ENCODE measurements at places on chromosomes 12 and 14.

DNA sequence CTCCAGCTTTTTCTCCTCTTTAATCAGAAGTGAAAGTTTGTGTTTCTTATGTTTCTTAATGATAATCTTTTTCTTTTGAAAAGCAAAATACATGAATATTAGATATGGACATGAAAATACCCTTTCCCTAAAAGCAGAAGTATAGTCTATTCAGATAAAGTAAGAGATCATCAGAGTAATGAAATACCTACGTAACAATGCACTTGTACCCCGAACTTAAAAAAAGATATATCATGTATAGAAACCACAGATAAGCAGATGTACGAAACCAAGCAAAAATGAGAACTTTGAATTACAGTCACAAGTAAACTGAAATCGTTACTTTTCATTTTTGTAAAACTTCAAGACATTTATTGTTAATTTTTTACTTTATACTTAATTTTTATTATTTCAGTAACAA lies 1.5 kb upstream of the GPR65 start:
- no peak for DNase-seq

GRCh38 chr14:53848854-53849253 lies 107.8 kb downstream of the BMP4 start:
- no peak for DNase-seq

GRCh38 chr12:49092086-49092815 lies 2.4 kb downstream of the DHH start:
- peak; percentile 84 for DNase-seq

DNA sequence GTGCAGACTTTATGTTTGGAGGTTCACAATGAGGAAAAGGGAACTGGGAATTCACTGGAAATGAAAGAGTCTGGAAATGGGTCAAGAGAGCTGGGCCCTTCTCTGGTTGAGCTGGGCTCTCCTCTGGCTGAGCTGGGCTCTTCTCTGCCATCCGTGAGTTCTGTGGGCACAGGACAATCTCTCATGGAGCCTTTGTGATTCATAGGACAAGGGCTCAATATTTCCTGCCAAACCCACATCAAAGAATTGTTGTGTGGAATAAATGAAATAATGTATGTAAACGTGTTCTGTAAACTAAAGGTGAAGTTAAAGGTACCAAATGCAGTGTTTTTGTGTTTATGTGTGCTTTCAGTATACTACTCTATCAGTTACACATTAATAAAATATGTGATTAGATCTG lies 95.5 kb upstream of the OVCH1 start:
- no peak for DNase-seq

DNA sequence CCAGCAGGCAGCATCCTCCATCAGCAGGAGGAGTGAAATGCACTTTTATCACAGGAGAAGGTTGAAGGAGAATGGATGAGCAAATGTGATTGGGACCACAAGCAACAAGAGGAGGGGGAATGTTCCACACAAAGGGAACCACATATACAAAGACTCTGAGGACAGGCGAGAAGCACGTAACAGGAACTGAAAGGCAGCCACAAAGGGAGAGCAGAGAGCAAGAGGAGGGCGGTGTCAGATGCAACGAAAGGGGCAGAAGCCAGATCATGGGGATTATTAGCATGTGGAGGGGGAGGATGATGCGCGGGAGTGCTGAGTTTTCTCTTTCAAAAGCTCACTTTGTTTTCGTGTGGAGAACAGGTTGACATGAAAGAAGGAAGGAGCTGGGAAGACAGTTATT lies 241.1 kb downstream of the SPTSSA start:
- peak; percentile 29 for DNase-seq

DNA sequence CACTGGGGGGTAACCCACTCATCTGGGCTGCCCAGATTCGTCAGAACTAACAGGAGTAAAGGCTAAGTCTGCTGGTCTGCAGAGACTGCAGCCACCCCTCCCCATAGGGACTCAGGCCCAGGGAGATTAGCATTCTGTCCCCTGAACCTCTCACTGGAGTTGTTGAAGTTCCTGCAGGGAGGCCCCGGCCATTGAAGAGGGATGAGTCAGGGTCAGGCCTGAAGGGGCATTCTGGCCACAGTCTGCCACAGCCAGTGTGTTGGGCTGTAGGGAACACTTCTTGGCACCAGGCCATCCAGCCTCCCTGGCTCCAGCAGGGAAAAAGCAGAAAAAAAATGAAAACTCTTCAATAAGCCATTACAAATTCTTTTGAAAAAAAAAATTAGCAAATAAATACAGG lies 35.3 kb downstream of the KLRK1 start:
- no peak for DNase-seq

DNA sequence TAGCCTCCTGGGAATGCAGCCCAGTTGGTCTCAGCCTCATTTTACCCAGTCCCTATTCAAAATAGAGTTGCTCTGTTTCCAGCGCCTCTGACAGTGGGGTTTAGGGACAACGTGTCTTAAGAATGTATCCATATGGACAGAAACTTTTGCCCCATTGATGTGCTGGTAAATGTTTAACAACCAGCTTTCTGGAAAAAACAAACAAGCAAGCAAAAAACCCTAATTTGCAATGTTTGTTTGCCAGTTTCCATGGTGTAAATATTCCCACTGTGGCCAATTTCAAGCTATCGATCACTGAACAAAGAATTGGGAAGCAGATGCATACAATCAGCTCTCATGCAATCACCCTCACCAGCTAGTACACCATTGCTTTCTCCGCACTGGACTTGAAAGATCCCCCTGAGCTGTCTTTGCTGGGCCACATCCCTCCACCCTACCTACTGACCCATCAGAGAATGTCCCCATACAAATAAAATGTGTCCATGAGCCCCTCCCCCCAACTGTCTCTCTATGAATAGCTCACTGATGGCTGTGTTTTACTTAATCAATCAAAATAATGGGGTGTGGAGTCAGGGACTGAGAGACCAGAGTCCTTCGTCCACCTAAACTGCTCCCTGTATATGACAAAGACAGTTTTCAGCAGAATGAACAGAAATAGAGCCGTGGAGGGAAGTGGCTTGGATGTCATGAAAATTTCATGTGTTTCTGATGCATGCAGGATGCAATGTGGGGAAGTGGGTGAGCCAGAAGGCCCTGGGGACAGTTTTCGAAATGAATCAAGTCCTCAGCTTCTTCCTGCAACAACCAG lies 40.8 kb downstream of the CCDC60 start:
- DNase-seq, result no peak

DNA sequence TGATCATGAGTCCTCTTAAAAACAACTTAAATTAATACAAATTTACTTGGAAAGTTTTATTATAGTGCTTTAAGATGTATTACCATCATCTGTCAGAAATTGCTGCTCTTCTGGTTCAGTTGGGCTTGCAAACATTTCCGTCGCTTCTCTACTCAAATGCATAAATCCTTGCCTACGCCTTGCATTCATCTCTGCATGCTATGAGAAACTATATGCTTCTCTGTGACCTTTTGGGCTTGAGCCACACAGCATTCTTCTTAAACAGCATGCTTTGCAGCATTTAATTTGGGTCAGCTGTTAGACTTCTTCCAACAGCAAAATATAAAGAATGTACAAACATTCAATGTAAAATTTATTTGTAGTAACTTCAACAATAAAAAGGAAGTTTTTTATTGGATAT lies 305.7 kb upstream of the FLRT2 start:
- no peak for DNase-seq

GRCh38 chr14:52693532-52693931 lies 1.8 kb downstream of the ERO1A start:
- DNase-seq, result no peak

- peak; percentile 33 for DNase-seq
Measured at GRCh38 chr14:101956179-101956885, 8.0 kb upstream of the DYNC1H1 start.

- no peak for DNase-seq
Measured at GRCh38 chr12:89476232-89476631, 48.4 kb downstream of the GALNT4 start.

- DNase-seq, result no peak
Measured at GRCh38 chr14:29576927-29577326, 350.7 kb downstream of the PRKD1 start.

- DNase-seq, result no peak
Measured at GRCh38 chr12:86134561-86134960, 121.6 kb downstream of the MGAT4C start.

DNA sequence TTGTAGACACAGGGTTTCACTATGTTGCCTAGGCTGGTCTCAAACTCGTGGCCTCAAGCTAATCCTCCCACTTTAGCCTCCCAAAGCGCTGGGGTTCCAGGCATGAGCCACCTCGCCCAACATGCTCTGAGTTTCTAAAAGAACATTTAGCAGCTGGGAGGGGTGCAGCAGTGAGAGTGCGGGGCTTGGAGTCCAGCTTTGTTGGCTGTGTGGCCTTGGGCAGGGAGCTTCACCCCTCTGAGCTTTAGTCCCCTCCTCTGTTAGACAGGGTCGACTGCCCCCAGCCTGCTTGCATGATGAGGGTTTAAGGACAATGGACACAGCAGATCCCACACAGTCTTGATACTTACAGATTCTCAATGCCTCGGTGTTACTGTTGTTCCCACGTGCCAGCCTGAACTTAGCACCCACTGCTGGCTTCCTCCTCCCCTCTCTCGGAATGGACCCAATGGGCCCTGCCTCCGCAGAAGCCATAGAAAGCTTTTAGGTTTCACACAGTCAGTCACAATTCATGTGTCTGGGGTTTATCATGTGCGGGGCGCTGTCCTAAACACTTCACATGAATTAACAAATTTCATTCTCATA lies 54.6 kb downstream of the PSMA6 start:
- DNase-seq, result no peak

- no peak for DNase-seq
Measured at GRCh38 chr12:68557011-68557730, 53.5 kb upstream of the RAP1B start.

DNA sequence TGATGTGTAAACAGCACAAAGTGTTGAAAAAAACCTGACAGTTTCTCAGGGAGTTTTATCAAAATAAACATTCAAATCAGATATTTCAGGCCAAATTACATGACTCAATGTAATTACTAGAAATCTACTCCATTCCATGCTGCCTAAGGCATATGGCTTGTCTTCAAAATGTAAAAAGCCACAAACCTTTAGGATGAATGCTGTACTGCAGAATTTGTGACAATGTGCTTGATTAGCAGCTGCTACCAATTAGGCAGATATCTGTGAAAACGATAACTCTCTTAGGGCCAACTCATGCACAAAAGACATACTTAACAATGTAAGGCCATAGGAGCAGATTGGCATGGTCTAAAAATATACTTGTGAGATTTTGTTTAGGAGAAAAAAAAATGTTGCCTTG lies 267.0 kb downstream of the DACT1 start:
- DNase-seq, result no peak

DNA sequence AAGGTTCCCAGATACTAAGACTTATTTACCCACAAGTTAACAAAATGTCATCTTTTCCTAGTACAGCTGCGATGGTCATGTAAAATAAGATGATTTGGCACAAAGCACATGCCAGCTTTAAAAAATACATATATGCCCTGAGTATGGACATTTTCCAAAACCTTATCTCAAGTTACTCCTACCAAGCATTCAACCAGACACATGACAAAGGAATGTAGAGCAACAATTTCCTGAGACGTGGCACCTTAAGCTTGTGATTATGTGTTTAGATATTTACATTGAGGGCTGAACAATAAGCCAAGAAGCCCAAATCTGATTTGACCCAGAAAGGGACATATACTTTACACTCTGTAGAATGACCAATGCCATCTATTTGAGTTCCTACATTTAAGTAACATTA lies 24.5 kb upstream of the OVCH1 start:
- no peak for DNase-seq

GRCh38 chr14:93056166-93056839 lies 59.4 kb downstream of the ITPK1 start:
- DNase-seq, result no peak

- DNase-seq, result no peak
Measured at GRCh38 chr12:47858511-47859266, 39.0 kb upstream of the HDAC7 start.

All from NCI-H82 (cell line).